Eye (tissue), 1 donor: ENCODE measurements at places on chromosomes 3 and 15.

DNA sequence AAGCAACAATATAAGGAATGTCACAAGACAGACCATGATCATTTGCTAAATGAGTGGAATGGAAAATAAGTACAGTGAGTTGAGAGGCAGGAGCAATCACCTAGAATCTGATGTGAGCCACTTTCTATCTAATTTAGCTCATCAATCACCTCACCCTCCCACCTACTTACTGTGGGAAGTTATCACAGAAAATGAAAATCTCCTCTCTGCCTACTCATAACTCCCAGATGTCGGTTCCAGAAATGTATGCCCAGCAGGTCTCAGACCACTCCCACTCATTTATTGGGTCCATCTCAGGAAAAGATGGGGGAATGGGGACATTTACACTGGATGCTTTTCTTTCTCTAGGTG, 270.9 kb downstream of the FHIT start:
- no peak for DNase-seq

DNA sequence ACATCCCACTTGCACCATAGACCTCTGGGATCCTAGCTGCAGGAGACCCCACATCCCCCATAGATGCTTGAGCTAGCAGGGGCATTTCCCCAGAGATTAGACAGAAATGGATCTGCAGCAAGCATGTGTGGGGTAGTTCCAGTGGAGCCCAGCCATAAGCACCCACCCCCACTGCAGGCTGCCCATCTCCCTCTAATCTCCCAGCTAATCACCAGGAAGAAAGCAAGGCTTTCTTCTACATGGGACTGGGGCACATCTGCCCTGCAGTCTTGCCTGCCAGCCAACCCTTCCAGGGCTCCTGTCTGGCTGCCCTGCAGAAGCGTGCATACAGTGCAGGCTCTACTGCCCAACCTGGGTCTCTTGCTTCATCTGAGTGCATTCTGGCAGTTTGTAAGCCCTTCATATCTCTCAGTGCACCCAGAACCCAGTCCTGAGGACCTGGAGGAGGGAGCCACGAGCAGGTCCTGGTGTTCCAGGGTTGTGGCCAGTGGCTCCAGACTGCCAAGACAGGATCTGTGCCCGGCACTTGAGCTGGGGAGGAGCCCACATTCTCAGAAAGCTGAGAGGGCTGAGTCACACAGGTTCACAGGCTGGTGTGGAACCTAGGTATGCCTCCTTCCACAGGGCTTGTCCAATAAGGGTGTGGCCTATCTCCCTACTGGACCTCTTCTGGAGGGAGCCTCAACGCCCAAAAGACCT, 49.9 kb upstream of the IGSF11 start:
- no peak for DNase-seq

DNA sequence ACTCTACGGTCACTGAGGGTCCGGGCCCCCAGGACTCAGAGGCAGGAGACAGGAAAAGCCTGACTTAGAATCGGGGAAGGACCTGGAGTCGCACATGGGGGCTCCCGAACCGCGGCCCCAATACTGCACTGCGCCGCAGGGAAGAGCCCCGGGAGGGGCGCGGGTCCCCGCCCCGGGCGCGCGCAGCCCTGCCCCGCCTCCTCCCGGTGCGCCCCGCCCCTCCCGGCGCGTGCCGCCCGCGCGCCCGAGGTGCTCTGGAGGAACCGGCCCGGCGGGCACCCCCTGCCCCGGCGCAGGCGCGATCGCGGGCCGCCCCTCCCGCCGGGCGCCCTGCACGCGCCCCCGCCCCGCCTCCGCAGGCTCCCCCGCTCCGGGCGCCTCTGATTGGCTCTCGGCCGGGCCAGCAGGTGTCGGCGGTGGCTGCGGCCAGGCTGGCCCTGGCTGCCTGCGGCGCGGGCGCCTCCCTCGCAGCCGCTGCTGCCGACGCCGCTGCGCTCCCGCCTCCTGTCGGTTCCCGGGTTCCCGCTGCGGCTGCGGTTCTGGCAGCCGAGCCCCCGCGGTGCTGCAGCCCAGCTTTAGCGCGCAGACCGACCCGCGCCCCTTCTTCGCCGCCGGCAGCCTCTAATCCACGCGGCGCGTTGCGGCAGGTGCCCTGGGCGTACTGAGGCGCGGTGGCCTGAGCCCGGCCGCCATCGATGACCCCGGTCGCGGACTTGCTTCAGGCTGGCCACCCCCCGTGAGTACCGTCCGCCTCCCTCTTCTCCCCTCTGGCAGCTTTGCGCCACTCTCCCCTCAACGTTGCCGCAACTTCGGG, at the start of gene MYRIP:
TSS of gene MYRIP (plus strand) at position 429 of the 814 bp plus-strand sequence. CDS start 91,208 bp downstream, outside the sequence.
- DNase-seq, result peak; percentile 87

DNA sequence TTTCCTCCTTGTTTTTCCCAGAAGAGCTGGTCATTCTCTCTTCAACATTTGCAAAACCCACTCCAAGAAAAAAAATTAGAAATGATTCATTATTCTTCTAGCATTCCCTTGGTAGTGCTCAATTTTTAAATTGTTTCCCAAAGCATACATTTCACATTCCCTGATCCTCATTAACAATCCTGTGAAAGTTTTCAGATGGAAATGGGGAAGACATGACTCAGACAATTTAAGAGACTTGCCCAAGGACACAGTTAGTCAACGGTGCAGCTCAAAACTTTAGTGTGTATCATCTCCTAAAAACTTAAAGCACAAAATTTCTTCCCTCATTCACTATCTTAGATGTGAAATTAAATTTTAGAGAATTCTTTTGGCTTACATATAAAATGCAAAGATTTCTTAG, 17.1 kb upstream of the ABI3BP start:
- DNase-seq, result no peak

DNA sequence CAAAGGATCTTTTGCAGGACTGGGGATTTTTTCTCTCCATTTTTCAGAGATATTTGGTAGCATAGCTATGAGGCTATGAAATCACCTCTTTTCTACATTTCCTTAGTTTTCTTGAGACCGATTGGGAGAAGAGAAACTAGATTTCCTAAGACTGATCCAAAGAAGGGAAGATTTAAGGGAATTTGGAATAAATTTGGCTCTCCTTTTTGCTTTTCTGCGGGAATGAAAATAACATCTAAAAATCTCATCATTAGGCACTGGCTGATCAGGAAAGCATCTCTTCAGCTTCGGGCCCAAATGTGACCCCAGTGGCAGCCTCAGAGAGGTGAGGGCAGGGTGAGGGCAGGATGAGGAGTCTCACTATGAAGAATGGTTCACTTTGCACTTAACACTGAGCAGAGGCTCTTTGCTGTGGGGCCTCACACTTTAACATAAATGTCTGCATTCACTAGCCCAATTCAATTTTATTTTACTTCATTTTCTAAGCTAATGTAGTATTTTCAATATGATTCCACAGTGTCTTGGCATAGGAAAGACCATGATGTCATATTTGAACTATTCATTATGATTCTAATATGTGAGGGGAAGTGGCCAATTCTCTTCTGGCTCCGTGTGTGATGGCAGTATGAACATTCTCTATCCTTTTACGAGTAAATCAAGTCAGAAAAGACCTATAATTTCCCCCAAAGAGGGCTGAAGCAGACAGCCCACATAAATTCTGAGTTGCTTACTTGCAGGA, 193.2 kb downstream of the MEX3B start:
- peak; percentile 53 for DNase-seq

GRCh38 chr15:77036537-77037387, 34.1 kb downstream of the TSPAN3 start:
- DNase-seq, result no peak

GRCh38 chr3:15064299-15064834, 748 bp downstream of the MRPS25 start:
- DNase-seq, result peak; percentile 52

DNA sequence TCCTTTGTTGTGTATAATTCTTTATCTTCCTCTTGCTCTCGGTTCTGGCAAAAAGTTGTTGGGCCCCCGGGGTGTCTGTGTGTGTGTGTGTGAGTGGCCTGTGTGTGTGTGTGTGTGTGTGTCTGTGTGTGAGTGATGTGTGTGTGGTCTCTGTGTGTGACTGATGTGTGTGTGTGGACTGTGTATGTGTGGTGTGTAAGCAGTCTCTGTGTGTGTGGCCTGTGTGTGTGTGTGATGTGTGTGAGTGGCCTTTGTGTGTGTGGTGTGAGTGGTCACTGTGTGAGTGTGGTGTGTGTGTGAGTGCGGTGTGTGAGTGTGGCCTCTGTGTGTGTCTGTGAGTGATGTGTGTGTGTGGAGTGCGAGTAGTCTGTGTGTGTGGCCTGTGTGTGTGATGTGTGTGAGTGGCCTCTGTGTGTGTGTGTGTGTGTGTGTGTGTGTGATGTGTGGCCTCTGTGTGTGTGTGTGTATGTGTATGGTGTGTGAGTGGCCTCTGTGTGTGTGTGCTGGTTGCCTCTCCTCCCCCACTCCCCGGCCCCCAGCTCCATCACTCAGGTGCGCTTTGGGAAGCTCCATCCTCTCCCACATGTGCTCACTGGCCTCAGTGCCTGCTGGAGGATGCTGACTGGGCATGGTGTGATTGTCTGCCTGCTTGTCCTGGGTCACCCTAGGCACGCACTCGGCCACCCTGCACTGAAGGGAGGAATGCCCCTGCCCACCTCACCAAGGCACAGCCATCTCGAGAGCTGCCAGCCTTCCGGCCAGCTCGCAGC, 8.8 kb downstream of the LINGO1 start:
- no peak for DNase-seq

GRCh38 chr3:8845641-8846040, 76.2 kb upstream of the OXTR start:
- DNase-seq, result no peak

GRCh38 chr3:3771567-3771966, 27.7 kb upstream of the LRRN1 start:
- no peak for DNase-seq

DNA sequence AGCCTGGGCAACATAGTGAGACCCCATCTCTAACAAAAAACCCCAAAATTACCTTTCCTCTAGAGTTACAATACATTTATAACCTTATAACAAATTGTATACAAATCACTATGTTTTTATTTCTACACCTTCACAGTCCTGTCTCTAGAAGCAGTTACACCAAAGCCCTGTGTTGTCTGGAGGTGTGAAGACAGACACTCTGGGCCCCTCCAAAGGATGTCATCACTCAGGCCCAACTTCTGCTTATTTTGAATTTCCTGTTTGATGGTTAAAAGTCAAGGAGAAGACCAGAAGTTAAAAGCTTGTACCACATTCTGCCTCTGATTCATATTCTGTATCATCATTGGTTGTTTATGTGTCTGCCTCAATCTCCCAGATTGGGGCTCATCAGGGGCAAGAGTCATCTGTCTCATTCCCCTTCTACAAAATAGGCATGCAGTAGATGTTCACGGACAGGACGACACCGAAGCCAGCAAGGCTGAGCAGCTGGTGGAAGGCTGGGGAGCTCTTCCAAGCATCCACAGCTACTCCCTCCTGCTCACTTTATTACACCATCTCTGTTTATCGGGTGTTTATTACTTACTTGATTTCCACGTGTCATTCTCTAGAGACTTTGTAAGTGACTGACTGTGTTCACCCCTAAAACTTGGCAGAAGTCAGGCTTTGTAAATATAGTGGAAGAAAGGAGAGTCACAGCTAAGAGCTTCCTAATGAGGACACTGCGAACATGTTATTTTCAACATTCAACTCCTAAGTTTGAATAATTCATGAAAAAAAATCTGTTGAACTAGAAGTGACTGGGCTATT, 136.8 kb upstream of the ANKRD28 start:
- DNase-seq, result no peak

DNA sequence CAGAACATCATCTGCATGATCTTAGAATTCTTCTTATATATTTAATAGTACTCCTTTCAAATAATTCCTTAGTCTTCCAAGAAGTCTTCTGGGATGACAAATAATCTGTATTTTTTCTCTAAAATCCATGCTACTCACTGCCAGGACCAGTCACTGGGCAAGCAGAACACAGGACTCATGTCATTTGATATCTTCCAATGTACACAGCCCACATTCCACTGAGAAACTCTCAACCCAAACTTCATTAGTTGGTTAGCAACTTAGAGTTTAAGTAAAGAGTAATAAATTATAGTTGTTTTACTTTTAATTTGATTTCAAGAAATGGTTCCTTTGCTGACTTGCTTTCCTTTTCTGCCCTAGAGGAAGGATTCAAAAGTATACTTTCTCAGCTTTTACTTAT, 317.0 kb downstream of the VGLL3 start:
- no peak for DNase-seq

DNA sequence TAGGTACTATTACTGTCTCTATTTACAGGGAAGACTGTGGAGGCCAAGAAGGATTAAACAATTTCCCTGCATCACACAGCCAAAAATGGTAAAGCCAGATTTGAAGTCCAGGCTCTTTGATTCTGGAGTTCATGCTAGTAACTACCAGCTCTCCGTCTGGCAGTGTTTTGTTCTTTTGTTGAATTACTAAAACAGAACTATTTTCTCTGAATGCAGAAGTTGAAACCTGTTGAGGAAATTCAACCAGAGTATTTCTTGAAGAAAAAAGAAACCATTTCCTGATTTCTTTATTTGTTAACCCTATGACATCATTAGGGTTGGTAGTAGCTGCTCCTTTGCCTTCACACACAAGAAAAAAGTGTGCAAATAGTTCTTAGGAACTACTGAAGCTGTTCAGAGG, 34.3 kb downstream of the CRTC3 start:
- no peak for DNase-seq

DNA sequence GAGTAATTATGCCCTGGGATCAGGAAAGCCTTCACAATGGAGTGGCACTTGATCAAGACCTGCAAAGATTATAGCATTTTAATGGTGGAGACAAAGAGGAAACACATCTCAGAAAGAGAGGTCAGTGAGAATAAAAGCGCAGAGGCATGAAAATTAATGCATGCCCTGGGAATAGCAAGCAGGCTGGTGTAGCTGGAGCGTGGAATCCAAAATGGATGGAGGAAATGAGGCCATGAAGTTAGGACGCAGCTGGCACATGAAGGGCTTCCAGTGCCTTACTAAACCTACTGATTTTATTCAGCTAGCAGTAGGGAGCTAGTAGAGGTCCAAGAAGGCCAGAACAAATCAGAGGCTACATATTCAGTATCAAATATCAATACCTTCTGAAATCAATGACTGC, 38.1 kb downstream of the TMEM212 start:
- peak; percentile 30 for DNase-seq

DNA sequence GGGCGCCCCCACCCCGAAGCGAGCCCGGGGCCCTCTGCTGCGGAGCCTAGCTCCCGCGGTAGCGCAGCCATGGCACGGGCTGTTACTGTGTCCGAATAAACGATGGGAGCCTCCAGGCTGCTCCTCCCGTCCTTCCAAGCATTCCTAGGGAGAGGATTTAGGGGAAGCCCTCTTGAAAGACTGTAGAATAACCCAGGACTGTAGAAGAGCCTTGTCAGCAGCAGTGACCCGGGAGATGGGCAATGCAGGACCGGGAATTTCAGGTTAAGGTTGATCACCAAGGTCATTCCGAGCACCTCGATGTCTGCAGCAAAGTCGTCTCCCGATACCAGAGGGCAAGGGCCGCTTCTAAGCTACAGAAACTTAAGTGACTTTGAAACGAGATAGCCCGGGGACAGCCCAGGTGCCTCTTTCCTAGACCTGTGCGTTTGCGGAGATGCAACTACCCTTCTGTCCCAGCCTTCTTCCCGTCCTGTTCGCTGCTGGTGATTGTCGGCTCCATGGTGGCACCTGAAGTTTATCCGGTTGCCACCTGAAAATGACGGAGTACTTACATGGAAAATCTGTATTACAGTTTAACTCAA, 753 bp upstream of the MYO5A start:
- no peak for DNase-seq
